Occipital lobe (tissue), 3 donors: ENCODE measurements at places on chromosomes 3 and 15. TPM values are rescaled to one million over a fixed set of nuclear protein-coding genes. Genes with fewer than 3 reads are reported as not detected.

CFAP100 gene
- 2.0 TPM for total RNA-seq

SNX22 gene
- total RNA-seq = 14.5 TPM

GRCh38 chr3:171320750-171321558 is 139.3 kb downstream of the TNIK start:
- DNase-seq = no peak

DNA sequence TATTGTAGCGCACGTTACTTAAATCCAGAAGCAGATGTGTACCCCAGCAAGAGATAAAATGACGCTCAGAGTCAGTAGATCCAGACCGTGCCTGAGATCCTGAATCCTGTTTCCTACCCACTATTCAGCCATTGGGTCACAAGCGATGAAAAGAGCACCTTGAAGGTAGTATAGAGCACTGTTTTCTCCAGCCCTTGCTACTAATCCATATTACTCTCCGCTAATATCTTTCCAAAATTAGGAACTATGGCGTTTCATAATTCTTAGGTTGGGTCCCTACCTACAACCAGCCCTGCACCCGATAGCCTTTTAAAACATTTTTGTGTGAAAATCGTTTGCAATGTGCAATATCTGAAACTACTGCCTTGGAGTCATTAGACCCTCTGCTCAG is 596 bp downstream of the BTD start:
- DNase-seq = no peak

ALS2CL gene
- 3.9 TPM for total RNA-seq

- no peak for DNase-seq
These were observed 328.2 kb downstream of the SHQ1 start for GRCh38 chr3:72519946-72520604.

- DNase-seq = no peak
These were observed 46.8 kb downstream of the ITGA11 start for GRCh38 chr15:68385240-68385561.
